T-helper 1 cell (primary cell): ENCODE measurements at places on chromosomes 4 and X.

DNA sequence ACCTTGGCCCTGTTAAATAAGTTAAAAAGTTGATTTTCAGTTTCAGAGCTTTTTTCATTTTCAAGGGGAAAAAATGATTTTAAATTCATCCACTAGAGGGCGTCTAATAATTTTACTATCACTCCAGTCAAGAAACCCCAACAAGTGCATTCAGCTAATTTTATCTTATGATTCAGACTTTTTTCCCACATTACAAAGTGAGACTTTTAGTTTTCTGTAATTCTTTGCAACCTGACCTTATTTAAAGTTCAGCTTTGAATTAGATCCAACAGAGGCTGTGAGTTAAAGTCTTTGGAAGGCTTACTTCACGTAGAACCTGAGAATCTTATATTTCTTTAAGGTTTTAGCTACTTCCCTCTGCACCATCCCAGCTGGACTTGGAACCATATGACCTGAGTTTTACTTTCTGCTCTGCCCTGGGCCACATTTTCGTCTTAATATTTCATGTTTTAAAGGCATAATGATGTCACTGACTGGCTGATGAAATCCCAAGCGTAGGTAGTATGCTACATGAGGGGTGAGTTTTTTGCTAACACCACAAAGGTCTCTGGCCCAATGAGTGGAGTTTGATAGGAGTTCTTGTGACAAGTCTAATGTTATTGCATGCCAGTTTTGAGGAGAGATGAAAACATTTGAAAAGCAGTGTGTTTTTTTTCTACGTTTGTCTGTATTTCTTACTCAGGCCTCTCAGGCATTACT is 7.2 kb downstream of the GNRHR start:
- peak; percentile 21 for DNase-seq

- no peak for DNase-seq
These were observed 210.6 kb downstream of the CLCN4 start for GRCh38 chrX:10367406-10367805.

GRCh38 chr4:140839888-140840790 is 84.0 kb upstream of the TBC1D9 start:
- DNase-seq, result no peak

DNA sequence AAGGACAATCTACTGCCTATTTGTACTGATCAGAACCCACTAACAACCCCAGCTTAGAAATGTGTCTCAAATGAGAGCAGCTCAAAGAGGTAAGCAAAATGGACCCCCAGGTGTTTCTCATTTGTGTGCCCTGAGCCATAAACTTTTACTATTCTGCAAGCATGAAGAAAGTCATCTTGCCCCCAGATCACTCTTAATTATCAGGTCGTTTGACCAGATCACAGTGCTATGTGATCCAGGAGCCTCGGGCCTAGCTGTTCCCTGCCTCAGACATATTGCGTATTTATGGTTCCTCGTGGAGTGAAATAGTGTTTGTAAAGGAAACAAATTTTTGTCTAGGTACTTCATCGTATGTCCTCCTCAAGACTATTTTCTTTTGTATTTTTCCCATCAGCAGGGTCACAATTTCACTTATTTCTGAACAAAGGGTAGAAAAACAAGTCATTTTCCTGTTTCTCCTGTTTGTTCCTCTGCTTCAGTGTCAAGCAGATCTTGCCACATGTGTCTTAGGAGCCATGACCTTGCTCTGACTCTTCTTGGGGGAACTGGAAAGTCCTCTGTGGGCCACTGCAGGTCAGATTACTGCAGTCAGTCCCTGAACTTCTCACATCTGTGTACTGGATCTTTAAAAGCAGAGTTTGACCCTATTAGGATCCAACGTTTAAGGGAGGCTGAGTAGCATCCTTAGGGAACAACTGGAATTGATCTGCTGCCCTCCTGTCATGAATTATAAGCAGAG is 194.9 kb downstream of the PALLD start:
- DNase-seq, result no peak

DNA sequence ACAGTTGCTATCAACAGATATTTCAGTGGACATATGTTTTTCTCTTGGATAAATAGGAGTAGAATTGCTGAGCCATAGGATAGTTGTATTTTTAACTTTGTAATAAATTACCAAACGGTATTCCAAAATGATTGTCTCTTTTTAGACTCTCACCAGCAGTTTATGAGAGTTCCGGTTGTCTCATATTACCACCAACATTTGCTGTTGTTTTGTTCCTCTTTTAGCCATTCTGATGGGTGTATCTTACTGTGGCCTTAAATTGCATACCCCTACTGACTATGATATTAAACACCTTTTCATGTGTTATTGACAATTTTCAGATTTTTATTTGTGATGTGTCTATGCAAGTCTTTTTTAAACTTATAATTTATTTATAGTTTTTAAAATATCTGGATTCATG is 39.7 kb downstream of the SNX25 start:
- no peak for DNase-seq

DNA sequence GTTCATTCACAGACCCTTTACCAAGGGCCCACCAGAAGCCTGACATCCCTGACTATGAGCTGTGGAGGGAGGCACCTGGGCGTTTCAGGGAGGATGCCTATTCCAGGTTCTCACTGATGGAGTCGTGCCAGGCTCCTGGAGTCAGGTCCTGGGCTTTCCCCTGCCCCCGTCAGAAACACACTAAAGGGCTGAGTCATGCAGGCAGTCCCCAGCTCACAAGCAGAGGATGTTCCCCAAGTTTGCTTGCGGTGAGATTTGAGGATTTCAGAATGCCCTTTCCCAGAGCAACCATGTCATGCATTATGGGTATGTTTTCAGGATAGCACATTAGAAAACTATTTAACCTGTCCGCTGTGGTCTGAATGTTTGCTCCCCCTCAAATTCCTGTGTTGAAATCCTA is 45.2 kb downstream of the FHDC1 start:
- no peak for DNase-seq

DNA sequence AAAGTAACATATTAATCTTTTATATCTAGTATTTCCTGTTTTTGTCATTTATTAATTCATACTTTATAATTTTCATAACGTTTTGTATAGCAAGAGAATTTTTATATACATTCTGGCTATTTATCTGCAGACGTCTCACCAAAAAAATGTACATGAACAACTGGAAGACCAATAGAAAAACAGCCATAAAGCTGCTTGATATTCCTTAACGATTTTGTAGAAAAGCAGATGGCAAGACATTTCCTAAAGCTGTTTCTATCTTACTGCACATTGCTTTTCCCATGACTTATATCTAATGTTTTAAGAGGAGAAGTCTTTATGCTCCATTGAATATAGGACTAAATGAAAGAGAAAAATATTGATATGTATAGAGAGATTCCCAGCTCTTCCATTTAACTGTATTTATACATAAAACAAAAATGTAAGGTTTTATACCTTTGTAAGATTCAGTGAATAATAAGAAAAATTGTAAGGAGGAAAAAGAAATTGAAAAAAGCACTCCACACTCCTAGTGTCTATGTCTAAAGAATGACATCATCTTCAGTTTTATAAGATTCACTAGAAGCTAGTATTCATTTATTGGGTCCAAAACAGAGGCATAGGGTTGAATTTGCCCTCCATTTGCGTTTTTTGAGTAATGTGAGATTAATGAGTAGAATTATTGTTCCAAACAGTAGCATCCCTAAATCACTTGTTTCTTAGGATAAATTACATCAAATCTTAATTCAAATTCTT is 248.5 kb downstream of the PPP3CA start:
- DNase-seq, result no peak

GRCh38 chr4:167234316-167234881 is at the start of gene SPOCK3:
Gene SPOCK3, minus strand, starts transcription at chr4:167234494.
- peak; percentile 6 for DNase-seq

DNA sequence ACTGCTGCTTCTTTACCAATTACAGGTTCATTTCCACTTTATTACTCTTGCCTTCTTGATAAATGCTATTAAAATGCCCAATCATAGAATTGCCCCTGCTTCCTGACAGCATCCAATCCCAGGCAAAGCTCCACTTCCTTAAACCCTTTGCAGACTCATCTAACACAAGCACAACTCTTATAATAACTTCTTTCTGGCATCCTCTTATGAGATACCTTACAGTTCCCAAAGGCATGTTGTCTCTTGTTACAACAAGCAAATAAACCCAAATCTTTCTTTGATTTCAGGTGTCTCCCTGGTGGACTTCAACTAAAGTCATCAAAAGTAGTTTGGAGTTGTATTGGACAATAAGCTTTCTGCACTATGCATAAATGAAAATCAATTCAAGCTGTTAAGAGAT is 22.5 kb upstream of the ADH7 start:
- DNase-seq, result no peak

DNA sequence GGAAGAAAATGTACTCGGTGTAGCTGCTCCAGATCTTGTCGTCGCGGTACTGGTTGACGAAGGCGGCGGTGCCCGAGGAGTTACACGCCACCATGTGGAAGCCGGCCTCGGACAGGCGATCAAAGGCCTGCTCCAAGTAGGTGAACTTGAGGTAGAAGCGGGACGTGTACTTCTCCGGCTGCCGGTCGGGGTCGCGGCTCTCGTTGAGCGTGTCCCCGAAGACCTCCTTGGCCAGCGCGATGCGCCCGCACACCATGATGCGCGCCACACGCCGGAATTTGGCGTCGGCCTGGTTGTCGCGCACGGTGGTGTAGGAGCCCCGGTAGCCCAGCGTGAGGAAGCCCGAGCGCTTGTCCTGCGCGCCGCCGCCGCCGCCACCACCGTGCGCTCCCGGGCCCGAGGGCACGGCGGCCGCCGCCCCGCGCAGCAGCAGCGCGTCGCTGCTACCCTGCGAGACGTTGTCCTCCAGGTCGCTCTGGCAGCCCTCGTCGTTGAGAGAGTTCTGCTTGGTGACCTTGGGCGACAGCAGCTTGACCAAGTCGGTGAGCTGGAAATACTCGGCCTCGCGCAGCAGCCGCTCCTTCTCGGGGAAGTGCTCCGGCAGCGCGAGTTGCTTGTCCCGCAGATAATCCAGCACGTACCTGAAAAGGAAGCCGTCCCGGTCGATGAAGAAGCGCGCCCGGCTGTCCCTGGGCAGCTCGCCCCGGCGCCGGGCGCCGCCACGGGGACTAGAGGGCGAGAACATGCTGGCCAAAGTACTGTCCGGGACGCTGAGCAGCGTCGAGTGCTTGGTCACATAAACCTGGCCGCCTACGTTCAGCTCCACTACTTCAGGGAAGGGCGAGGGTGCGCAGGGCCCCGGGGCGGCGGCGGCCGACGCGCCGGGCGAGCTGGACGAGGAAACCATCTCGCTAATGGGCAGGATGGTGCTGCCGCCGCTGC is 775 bp downstream of the KCTD8 start:
- no peak for DNase-seq

- DNase-seq, result no peak
These were observed 177.7 kb upstream of the PPARGC1A start for GRCh38 chr4:24067367-24068193.

GRCh38 chr4:185212581-185212980 is 3.2 kb downstream of the SNX25 start:
- DNase-seq, result no peak

GRCh38 chr4:169225812-169226211 is 44.9 kb downstream of the SH3RF1 start:
- DNase-seq, result no peak

GRCh38 chr4:41538017-41538733 is at the start of gene LIMCH1:
Gene LIMCH1, plus strand, starts transcription at chr4:41538157. Its CDS starts 67,839 bp downstream, at chr4:41605996.
- DNase-seq, result no peak

DNA sequence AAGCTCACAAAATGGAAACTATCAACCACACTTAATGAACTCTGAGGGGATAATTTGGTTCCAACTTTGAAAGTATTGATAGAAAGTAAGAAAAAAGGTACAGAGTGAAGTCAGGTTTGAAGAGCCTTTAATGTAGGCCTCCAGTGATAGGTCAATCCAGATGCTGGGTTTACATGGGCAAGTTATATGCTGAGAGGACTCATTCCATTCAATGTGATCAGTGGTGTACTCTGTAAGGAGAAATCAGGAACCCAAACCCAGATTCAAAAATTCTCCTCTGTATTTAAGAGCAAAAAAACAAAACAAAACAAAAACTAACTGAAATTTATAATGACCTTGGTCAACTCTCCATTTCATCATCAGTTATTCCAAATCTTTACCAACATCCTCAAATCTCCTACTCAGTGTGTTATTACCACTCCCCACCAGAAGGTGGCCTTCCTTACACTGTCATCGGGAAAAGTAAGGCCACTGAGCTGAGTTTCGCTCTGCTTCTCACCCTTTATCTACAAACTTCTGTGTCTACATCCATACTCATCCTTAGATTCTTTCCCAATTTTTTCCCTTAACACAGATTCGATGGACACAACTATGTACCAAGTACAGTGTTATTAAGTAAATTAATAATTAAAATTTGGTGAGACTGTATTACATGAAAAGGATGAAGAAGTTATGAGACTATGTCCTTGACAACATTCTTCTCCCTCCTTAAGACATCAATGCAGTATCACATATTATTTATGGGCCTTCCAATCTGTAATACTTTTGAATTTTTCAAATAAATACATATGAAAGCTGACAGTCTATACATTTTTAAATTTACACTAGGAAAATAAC is 88.3 kb downstream of the ZAR1 start:
- DNase-seq, result peak; percentile 49

DNA sequence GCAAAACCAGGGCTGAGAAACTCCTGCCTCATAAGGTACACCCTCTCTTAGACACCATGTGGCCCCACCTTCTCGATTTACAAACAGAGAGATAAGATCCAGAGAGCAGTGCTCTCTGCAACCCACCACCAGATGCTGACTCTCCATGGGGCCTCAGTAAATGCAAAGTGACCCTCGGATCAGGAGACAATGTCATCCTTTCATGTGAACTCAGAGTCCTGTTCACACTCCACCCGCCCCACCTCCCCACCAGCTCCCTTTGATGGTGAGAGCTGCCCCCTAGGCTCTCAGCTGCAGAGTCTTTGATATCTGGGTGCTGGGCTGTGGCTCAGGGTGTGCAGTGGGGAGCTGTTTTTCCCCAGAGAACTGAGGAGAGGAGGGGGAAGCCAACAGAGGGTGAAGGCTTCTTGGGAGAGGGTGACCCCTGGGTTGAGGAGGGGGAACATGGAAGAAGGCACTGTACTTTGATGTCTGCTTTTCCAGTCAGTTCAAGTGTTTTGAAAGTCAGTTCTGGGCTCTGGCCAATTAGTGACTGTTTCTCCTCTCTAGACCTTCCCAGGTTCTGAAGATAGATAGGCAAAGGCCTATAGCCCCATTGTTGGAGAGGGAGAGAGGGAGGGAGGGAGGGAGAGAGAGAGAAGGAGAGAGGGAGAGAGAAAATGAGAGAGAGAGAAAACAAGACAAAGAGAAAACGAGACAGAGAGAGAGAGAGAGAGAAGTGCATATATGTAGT is 88.2 kb downstream of the SCD5 start:
- DNase-seq, result no peak

- DNase-seq, result no peak
These were observed 153.4 kb upstream of the ARSJ start for GRCh38 chr4:114132830-114133229.

GRCh38 chrX:28910487-28910886 is 323.2 kb downstream of the IL1RAPL1 start:
- DNase-seq, result no peak

GRCh38 chrX:133989490-133989889 is 4.1 kb upstream of the GPC3 start:
- DNase-seq, result no peak

DNA sequence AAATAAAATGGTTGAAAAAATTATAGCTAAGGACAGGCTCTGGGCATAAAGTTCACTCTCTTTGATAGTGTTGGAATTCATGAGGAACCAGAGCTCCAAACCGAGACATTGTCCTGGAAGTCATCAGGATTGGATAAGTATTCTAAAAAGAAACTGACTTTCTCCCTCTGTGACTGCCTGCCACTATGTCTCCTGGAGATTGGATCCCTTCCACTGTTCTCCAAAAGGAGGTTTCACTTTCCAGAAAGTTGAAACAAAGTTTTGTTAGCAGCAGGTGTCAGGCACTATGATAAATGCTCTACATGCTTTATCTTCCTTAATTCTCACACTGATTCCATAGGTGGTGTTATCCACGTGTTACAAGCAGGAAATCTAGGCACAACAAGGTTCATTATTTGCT is 16.8 kb downstream of the BANK1 start:
- no peak for DNase-seq
